ENCODE measurements at places on chromosomes 12 and 14. TPM values are rescaled to one million over a fixed set of nuclear protein-coding genes. Genes with fewer than 3 reads are reported as not detected.

Gene CLEC1B
- polyA plus RNA-seq, result 2.0 TPM

Gene ESPL1
- 14.0 TPM for polyA plus RNA-seq

Gene KRT83
- not detected for polyA plus RNA-seq

Gene OTX2
- not detected for polyA plus RNA-seq

Gene NANOG
- 0.32 TPM for polyA plus RNA-seq

Gene NAA30
- polyA plus RNA-seq, result 28.7 TPM

Gene HELB
- 2.7 TPM for polyA plus RNA-seq

Gene KLRG1
- 1.8 TPM for polyA plus RNA-seq

Gene TTC8
- polyA plus RNA-seq, result 31.1 TPM

Gene GYS2
- not detected for polyA plus RNA-seq
